ENCODE measurements at places on chromosomes 13 and 19.

DNA sequence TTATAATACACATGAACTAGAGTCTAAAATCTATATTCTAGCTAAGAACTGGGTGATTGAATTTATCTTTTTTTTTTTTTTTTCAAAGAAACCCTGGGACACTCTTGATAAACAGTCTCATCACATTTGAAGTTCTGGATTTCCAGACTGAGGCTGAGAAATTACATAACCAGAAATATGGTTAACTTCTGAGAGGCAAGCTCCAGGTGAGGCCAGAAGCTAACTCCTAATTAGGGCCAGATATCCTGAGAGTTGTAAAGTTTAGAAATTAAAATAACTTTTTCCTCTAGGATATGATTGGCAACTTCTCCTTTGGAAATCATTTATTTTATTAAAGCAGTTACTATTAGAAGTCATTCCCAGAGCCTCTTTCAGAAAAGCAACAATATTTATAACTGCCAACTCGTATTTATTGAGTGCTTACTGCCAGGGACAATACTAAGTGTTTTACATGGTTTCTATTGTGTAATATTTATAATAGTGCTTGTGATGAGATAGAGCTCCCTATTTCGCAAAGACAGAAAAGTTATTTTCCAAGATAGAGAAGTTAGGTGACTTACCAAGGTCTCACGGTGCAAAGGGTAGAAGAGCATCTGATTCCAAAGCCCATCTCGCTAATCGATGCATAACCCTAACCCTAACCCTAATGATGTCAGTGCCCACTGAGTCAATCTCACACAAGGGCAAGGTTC, 187.7 kb downstream of the DCT start:
- DNase-seq, result no peak

DNA sequence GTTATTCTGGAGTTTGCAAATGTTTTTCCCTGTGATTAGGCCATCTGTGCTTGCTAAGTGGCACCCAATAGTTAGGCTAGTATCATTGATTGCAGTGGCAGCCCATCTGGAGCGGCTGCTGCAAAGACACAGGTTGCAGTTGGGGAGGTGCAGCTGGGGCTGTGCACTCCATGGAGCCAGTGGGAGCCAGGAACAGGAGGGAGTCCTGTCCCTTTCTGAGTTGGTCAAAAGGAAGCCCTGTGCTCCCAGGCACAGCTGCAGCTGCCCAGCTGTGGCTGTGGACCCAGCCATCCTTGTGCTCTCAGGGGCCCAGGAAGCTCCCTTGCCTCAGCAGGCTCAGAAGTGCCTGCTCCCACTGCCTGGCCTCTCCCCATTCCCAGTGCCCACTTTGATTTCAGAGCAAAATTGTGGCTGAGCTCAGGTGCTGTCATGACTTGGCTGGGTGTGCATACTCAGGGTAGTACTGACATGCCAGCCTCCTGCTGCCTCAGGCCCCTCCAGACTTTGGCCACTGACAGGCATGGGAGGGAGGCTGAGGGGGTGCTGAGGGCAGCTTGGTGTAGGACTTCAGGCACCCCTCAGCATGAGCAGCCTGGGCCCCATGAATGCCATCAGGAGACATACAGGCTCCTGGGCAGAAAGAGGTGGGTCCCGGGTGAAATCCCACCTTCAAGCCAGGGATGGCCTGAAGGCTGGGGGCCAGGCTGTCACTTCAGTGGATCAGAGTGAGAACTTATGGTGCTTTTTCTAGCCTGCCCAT, 270.6 kb downstream of the PCDH20 start:
- DNase-seq, result no peak

DNA sequence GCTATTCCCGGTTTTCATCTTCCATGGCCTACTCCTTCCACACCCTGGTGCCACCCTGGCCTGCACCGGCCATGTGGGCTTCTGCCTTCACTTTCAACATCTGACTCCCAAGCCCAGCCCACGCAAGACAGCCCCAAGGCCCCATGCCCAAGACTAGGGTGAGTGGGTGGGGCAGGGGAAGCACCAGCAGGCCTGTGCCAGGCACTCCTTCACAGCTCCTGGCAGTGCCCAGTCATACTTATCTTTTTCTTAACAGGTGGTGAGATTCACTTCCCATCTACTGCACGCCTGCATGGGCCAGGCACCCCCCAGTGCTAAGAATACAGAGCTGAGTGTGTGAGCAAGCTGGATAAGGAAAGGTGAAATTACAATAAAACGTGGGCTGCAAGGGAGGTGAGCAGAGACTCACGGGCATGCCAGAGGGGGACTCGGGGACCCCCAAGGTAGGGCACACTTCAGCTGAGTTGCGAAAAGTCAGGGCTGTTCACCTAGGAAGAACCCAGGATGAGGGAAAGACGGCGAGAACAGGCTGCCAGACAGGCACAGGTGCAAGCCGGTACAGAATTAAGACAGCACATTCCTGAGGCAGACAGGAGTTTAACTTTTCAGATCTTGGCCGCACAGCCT, 55.7 kb downstream of the COL4A1 start:
- DNase-seq, result no peak

DNA sequence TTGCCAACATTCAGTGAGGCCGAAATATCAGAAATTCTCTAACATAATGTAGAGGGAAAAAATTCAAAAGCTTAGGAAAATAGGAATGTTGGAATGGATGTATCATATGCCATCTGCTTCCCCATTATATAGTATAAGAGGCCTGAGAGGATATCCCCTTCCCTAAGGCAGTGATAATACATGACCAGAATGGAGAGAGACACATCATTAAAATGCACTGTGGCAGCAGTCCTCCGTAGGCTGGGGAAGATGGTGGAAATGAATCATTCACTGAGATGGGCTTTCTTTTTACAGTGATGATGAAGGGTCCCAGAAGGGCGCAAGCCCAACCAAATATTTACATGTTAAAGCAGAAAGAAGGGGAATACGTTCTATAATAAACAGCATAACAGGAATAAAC, 799.1 kb upstream of the SPRY2 start:
- DNase-seq, result no peak

DNA sequence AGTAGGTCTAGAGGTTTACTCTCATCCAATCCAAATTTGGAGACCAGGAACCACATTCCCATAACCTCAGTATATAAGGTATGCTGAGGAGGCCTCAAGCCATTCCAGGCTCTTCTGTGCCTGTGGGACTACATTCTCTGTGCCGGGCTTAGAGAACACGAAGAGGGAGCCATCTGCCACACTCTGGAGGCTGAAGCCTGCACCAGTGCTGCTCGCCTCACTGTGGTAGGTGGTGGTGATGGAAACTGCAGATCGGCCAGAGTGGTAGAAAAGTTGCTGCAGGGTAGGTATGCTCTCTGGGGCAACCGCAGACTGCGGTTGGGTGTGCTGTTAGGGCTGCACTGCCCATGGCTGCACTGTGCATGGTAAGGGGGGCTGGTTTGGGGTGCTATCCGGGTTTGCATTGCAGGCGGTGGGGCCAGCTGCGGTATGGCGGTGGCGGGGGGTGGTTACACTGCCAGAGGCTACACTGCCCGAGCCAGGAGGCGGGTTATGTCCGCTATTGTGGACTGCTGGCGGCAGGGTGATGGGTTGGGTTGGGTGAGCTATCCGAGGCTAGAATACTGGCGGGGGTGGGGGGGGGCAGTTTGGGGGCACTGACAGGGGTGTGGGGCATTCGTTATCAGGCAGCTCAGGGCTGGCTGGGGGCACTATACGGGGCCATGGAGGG, 145.0 kb downstream of the TNFRSF19 start:
- no peak for DNase-seq
